Right ventricle myocardium superior (tissue), 1 donor: ENCODE measurements at places on chromosomes 1 and 21. TPM values are rescaled to one million over a fixed set of nuclear protein-coding genes. Genes with fewer than 3 reads are reported as not detected.

Gene FAM89A
- total RNA-seq: 7.3 TPM

Gene ACAP3
- 56.3 TPM for total RNA-seq

GRCh38 chr1:72009173-72010093 lies 272.9 kb downstream of the NEGR1 start:
- DNase-seq: no peak

DNA sequence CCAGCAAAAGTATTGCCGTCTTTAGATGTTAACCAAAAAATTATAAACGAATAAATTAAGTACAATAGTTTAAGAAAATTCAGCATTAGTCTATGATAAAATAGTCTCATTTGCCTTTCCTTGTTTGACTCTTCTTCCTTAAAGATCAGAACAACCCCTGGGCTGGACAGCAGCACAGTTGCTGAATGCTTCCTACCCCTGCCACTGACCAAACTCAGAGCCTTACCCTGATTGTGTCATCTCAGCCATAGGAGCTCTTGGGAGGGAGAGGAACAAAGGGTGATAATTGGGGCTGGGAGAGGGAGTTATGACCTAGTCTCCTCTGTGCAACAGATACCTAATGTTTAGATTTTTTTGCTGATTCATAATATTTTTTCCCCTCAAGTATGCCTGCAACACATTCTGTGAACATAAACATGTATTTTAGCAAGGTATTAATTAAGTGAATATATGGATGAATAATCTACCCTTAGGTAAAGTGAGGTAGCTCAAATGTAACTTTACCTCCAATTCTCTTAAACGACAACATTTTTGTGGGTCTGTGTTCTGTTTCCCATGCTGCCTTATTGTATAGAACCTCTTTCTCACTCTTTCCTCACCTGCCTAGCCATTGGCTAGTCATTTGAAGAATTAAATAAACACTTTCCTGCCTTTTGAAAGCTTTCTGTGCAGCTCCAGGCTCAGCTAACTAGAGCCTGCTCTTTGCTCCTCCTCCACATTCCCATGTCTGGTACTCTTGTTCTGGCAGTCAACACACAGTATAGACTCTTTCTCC lies 46.1 kb downstream of the FGGY start:
- no peak for DNase-seq

DNA sequence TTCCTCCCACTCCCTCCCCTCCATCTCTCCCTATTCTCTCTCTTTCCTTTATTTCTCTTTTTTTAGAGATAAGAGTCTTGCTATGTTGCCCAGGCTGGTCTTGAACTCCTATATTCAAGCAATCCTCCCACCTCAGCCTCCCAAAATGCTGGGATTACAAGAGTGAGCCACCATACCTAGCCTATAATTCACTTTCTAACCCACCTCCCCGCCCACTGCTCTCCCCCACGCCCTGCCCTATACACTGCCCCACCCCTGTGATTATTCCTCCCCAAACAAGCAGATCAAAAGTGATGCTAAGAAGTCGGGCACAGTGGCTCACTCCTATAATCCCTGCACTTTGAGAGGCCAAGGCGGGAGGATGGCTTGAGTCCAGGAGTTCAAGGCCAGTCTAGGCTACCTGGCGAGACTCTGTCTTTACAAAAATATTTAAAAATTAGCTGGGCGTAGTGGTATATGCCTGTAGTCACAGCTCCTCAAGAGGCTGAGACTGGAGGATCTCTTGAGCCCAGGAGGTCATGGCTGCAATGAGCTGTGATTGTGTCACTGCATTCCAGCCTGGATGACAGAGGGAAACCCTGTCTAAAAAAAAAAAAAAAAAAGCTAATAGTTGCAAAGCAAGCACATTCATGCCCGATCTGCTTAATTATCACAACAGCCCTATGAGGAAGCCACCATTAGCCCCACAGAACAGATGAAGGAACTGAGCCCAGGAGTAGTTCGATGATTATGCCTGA lies 12.8 kb upstream of the E2F2 start:
- DNase-seq: no peak

- no peak for DNase-seq
These were observed 491.1 kb upstream of the LRRC7 start for GRCh38 chr1:69076631-69077030.

- DNase-seq: no peak
These were observed 78.0 kb downstream of the SSBP3 start for GRCh38 chr1:54328066-54328636.

DNA sequence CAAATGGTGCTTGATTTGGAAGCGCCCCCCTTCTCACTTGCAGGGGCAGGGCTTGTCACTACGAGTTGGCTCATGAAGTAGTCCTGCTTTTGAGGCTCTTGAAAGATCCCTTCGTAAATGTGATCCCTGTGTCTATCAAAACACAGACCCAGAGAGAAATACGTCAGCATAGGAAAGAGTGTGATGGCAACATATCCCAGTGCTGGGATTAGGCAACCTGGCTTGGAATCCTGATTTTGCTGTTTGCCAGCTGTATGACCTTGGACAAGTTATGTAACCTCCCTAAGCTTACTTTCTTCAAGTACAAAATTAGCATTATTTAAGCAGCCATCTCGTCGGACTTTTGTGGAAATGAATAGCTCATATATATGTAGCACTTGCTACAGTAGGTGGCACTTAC lies 228.4 kb downstream of the ATG4C start:
- DNase-seq: no peak
